Tibial nerve (tissue), 4 donors: ENCODE measurements at places on chromosomes 11 and 22.
A peak's percentile ranks its signal among the peaks of the same experiment; 100 is the strongest.

DNA sequence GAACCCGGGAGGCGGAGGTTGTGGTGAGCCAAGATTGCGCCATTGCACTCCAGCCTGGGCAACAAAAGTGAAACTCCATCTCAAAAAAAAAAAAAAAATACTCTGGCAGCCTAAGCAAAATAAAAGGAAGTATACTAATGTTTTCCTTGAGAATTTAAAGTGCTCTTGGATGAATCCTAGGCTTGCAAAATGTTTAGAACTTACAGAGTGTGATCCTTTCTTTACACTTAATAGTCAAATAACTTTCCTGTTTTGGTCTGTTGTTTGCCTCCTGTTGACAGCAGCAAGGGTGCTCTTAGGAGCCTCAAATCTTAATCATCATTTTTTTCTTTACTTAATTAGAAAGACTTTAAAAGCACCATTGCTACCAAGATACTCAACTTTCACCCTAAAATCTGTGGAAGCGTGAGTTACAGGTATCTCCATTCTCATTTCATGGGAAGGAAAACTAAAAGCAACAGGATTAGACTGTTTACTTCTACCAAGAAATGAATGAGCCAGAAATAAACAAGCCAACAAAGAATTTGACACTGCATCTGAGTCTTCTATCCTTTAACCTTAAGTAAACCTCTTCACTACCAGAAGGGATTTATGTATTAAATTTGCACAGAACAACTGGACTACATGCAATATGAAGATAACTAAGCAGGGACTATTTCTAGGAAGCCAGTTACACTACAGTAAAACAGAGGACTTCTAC lies 38.7 kb upstream of the CRTAM start:
- no peak overlapping the region for H3K27ac ChIP-seq
- DNase-seq, result no peak
- H3K4me1 ChIP-seq, result no peaks in the 10 kb centered on the region
- no peaks in the 10 kb centered on the region for H3K36me3 ChIP-seq
- no peaks in the 10 kb centered on the region for H3K27me3 ChIP-seq

GRCh38 chr11:44645827-44646226 lies 80.4 kb downstream of the CD82 start:
- no peak for DNase-seq
- H3K27me3 ChIP-seq, result no peaks in the 10 kb centered on the region
- H3K27ac ChIP-seq, result no peak overlapping the region

GRCh38 chr11:36288442-36289225 lies 590 bp downstream of the COMMD9 start:
- peak overlapping the region; percentile 79 for H3K4me3 ChIP-seq
- H3K27ac ChIP-seq, result no peak overlapping the region
- H3K4me1 ChIP-seq, result peaks cover 17% of the 10 kb centered on the region

DNA sequence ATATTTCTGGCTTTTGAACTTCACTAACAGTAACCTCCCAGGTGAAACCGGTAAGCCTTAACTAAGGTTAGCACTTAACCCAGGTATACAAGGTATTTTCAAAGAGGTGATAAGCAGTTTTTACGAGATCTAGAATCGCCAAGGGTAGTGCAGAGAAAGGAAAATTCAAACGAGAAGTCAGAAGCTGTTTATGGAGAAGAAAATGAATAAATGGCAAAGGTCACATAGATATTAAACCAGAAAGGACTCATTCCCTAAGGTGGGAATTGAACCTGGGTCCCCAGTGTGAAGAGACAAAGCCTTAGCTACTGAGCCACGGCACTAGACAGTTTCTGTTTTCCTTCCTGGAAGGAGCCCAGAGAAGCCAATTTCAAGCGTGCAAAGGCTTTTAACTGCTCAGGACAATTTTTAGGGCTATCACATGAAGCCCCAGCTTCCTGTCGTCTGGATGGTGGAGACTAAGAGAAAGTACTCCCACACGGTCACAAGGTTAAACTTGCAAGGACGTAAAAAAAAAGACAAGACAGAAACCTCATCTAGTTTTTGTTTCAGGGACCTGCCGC lies 5.7 kb upstream of the C1QTNF6 start:
- no peak overlapping the region for H3K4me3 ChIP-seq
- no peaks in the 10 kb centered on the region for H3K27me3 ChIP-seq
- DNase-seq, result no peak
- no peaks in the 10 kb centered on the region for H3K36me3 ChIP-seq

- no peaks in the 10 kb centered on the region for H3K36me3 ChIP-seq
- no peaks in the 10 kb centered on the region for H3K27me3 ChIP-seq
- H3K4me3 ChIP-seq, result no peak overlapping the region
- H3K27ac ChIP-seq, result no peak overlapping the region
- no peaks in the 10 kb centered on the region for H3K4me1 ChIP-seq
These were observed 84.4 kb downstream of the MRTFA start for GRCh38 chr22:40552070-40552469.

GRCh38 chr11:21556926-21557325 lies 636.0 kb upstream of the ANO5 start:
- DNase-seq, result no peak
- no peak overlapping the region for H3K4me3 ChIP-seq
- no peaks in the 10 kb centered on the region for H3K27me3 ChIP-seq

DNA sequence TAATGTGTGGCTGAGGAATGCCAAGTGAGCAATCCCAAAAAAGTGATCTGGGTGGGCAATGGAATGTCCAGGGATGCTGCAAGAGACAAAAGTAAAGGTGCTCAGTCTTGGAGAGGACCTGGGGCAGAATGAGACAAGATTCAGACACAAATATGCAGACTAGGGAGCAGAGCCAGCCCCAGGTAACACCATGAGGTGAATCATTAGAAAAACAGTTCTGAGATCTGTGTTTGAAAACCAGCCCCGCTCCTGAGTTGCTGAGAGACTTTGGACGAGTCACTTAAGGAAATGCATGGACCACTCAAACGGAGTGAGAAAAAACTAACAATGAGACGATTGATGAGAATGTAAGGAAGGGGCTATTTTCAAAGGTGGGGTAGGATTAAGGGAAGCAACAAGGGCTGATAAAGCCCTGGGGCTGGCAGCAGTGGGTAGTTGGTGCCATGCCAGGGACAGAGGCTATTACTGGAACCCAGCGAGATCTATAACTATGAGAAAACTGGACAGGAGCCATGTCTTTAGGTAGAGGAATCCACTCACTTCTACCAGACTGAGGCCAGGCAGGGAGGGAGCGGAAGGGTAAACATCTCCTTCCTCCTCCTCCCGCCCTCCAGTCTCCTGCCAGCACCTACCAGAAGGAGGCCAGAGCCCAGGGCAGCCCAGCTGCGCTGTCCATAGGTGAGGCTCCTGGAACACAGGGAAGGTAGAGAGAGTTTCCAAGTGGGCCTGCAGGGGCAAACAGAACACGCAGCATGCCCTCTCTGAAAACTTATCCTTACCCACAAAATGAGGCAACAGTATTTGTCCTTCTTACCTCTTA lies 130.4 kb upstream of the TEAD1 start:
- H3K27me3 ChIP-seq, result no peaks in the 10 kb centered on the region
- no peak for DNase-seq
- no peak overlapping the region for H3K27ac ChIP-seq

DNA sequence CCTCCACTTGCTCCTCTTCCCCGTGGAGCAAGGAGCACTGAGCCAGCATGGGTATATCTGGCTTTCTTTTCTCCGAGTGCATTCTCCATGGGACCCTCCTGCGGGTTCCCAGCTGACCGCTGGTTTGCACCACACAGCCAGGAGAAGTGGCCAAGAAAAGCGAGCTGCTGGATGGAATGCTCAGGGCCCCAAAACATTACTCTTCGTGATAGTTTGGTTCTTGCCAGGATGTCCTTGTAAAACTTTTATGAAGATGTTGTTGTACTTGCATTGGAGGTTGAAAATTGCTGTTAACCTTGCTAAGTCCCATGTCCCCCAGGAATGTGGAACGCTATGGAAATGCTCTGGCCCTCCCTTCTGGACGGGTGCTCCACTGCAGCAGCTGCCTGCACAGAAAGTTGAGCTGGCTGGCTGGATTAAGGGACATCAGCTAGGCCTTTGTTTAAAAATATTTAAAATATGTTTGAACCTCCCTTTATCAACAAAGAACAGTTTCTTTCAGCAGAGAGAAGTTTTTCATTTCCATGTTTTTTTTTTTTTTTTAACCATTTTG lies 68.7 kb downstream of the ZNRF3 start:
- no peaks in the 10 kb centered on the region for H3K27me3 ChIP-seq
- peaks cover 62% of the 10 kb centered on the region for H3K4me1 ChIP-seq
- no peak for DNase-seq
- no peak overlapping the region for H3K4me3 ChIP-seq
- H3K36me3 ChIP-seq, result no peaks in the 10 kb centered on the region
- H3K27ac ChIP-seq, result no peak overlapping the region

GRCh38 chr22:37676736-37677492 lies 1.5 kb downstream of the LGALS1 start:
- peaks cover 7% of the 10 kb centered on the region for H3K4me1 ChIP-seq
- H3K36me3 ChIP-seq, result peaks cover 24% of the 10 kb centered on the region
- peak; percentile 74 for DNase-seq
- H3K27me3 ChIP-seq, result no peaks in the 10 kb centered on the region
- peak overlapping the region; percentile 80 for H3K27ac ChIP-seq
- peak overlapping the region; percentile 64 for H3K4me3 ChIP-seq

- H3K36me3 ChIP-seq, result no peaks in the 10 kb centered on the region
- no peak for DNase-seq
- no peaks in the 10 kb centered on the region for H3K4me1 ChIP-seq
- H3K4me3 ChIP-seq, result peak overlapping the region; percentile 35
- H3K27me3 ChIP-seq, result no peaks in the 10 kb centered on the region
These were observed 906.3 kb downstream of the DLG2 start for GRCh38 chr11:84720706-84721402.

DNA sequence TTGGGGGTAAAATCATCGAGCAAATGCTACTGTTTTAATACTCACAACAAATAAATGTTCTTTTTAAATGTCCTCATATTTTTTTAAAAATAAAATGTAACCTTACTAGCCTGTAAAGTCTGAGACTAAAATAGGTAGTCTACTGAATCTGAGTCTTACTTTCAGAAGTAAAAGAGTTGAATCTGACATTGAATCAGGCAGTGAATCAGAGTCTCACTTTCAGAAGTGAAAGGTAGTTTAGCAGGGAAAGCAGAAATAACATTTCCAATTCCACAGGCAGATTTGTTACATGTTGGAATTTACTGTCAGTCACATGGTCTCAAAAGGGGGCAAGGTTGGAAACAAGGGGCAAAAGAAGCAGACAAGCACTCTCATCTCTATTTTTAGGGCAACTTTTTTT lies 143.0 kb downstream of the ELP4 start:
- no peaks in the 10 kb centered on the region for H3K36me3 ChIP-seq
- no peak overlapping the region for H3K27ac ChIP-seq
- no peak overlapping the region for H3K4me3 ChIP-seq
- DNase-seq, result no peak
- H3K27me3 ChIP-seq, result no peaks in the 10 kb centered on the region
- no peaks in the 10 kb centered on the region for H3K4me1 ChIP-seq

GRCh38 chr11:120780239-120780638 lies 243.7 kb upstream of the TBCEL start:
- H3K27me3 ChIP-seq, result no peaks in the 10 kb centered on the region
- no peaks in the 10 kb centered on the region for H3K4me1 ChIP-seq
- H3K27ac ChIP-seq, result no peak overlapping the region
- H3K4me3 ChIP-seq, result no peak overlapping the region
- no peak for DNase-seq

- H3K27me3 ChIP-seq, result no peaks in the 10 kb centered on the region
- H3K36me3 ChIP-seq, result peaks cover 2% of the 10 kb centered on the region
- no peak for DNase-seq
- peaks cover 4% of the 10 kb centered on the region for H3K4me1 ChIP-seq
These were observed 25.5 kb downstream of the CTTN start for GRCh38 chr11:70423523-70424505.

DNA sequence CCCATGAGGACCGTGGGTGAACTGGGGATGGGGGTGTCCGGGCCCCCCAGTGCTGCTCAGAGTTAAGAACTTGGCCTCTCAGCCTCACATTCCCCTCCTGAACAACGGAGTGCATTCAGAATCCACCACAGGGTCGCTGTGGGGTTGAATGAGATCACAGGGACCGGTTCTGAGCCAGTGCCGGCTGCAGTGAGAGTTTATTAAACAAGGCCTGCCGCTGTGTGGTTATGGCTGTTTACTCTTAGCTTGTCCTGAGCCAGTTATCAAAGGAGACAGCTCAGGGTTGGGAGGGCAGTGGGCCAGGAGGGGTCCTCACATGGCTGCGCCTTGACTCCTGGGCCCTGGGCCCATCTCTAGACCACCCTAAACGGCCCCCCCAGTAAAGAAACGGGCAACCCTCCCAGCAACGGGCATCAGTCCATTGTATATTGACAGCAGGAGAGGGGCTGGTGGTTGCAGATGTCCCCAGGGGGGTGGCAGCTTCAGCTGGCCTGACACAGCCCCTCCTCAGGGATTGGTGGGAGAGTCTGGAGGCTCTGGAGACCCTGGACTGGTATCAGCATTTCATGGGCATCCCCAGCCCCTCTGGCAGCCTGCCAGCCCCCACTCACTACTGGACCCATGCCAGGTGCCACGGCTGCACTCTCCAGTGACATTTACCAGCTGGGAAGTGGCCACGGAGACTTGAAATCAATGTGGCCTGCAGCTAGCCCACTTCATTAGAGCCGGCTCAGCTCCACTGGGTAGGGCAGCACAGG lies 15.1 kb upstream of the CABP7 start:
- no peaks in the 10 kb centered on the region for H3K36me3 ChIP-seq
- H3K4me1 ChIP-seq, result peaks cover 34% of the 10 kb centered on the region
- peak overlapping the region; percentile 83 for H3K27ac ChIP-seq

- H3K36me3 ChIP-seq, result no peaks in the 10 kb centered on the region
- DNase-seq, result no peak
- H3K27ac ChIP-seq, result no peak overlapping the region
- no peak overlapping the region for H3K4me3 ChIP-seq
- no peaks in the 10 kb centered on the region for H3K27me3 ChIP-seq
- H3K4me1 ChIP-seq, result no peaks in the 10 kb centered on the region
These were observed 9.6 kb downstream of the NAGA start for GRCh38 chr22:42061041-42061440.

GRCh38 chr11:64516226-64516625 lies 74.8 kb upstream of the SLC22A12 start:
- peaks cover 6% of the 10 kb centered on the region for H3K27me3 ChIP-seq
- no peaks in the 10 kb centered on the region for H3K4me1 ChIP-seq
- no peak overlapping the region for H3K27ac ChIP-seq
- DNase-seq, result no peak
- no peaks in the 10 kb centered on the region for H3K36me3 ChIP-seq
- no peak overlapping the region for H3K4me3 ChIP-seq

DNA sequence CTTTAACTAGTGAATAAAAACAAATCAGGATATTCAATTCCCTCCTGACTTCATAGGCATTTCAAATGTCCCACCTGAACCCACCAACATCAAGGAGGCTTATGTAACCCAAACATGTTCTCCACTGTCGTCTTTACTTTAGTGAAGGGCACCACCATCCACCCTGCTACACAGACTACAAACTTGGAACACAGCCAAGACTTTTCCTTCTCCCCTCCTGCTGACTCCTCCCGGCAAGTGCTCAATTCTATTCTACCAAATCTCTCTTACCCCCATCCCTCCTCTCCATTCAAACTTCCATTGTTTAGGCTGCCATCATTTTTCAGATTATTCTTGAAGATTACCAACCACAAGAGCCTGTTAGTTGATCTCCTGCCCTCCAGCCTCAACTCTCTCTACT lies 24.3 kb downstream of the SAAL1 start:
- H3K4me3 ChIP-seq, result no peak overlapping the region
- H3K4me1 ChIP-seq, result no peaks in the 10 kb centered on the region
- no peak overlapping the region for H3K27ac ChIP-seq
- peaks cover 79% of the 10 kb centered on the region for H3K36me3 ChIP-seq
